ENCODE measurements at places on chromosomes 2 and 18.

GRCh38 chr18:5173236-5173635 lies 23.8 kb downstream of the AKAIN1 start:
- DNase-seq = no peak

- no peak for DNase-seq
These were observed 296.7 kb downstream of the MBD5 start for GRCh38 chr2:148317598-148317997.

DNA sequence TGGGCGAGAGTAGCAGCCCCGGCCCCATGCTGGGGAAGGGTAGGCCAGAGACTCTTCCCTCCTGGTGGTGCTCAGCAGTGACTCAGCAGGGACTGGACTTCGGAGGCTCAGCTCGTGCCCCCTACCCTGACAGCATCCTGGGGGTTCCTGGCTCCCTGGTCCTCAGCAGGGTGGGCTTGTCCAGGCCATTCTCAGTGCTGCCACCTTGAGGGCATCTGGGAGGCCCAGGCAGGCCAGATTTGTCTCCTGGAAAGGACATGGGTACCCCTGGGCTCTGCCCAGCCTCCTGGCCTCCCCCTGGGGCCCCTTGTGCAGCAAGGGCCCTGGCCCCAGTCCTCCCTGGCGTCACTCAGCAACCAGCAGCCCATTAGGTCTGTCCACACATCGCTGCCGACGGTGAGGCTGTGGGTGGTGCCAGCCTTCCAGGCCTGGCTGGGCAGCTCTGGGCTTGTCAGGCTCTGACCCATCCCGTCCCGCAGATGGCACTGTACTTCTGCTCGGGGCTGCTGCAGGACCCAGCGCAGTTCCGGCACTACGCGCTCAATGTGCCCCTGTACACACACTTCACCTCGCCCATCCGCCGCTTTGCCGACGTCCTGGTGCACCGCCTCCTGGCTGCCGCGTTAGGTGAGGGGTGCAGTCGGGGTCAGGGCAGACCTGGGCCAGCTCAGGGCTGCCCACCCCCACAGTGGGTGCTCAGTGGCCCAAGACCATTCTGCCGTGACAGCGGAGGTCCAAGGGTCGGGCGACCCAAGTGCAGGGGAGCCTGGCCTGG lies 45.0 kb upstream of the ALPP start:
- peak; percentile 89 for DNase-seq

DNA sequence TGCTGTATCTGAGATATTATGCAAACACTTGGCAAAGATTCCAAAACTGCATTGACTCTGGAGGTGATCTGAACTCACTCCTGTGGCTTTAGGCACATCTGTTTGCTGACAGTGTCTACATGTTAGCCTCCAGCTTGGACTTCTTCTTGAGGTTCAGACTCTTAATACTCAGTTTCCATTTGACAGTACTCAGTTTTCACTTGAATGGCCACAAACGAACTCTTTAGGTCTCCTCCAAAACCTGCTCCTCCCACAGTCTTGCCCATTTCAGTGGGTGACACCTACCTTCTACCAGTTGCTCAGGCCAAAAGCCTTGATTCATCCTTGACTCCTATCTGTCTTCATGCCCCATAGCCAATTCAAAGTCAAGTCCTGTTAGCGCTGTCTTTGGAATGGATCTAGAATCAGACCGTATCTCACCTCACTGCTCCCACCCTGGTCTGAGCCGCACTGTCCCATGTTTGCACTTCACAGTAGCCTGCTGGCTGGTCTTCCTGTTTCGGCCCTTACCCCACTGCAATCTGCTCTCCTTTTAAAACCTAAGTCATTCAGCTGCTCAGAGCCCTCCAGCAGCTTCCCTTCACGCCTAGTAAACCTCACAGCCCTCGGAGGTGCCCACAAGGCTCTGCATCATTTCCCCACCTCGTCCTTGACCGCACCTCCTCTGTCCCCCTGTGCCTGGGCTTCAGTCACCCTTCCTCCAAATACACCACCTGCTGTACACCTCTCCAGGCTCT lies 10.5 kb downstream of the ATG16L1 start:
- no peak for DNase-seq

- peak; percentile 62 for DNase-seq
These were observed 53.8 kb downstream of the TRAPPC12 start for GRCh38 chr2:3433339-3433699.

DNA sequence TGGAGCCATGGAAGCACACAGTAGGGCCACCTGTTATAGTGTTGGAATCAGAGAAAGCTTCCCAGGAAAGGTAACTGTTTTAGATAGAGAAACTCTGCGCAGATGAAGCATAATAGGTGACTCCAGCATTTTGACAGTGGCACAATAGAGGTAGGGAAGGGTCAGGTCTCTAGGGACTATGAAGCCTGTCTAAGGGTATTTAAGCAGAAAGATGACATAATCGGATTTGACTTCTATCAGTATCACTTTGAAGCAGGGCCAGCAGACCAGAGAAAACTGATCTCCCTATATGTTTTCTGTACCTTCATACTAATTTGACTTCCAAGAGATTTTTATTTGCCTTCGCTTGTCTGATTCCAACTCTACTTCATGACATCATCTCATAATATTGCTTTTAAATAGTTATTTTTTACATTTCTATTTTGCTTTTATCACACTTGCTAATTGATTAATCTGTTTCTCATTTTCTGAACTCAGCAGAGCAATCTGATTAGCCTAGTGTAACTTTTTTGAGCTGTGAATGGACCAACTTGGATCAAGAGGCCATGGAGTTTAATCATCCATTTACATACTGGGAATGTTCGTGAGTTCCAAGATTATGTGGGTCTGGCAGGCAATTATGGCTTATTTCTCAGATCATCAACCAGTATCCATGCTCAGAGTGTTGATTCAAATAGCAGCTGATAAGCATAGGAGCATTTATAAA lies 8.4 kb upstream of the HIBCH start:
- DNase-seq = no peak

DNA sequence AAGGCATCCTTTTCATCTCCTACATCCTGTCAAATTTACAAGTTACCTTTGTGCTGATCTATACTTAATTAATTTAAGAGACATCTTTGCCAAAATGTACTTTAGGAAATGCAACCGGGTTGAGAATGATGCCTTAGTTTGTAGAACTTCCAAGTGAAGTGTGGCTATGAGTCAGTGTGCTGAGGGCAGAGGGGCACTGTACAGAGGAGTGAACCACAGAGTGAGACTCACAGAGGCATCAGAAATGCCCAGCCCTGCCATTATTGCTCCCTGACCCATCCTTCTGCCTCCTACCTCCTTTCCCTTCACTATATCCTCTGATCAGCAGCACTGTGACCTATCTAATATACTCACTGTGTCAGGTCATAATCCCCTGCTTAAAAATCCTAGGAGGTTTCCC lies 320.1 kb downstream of the LRRTM1 start:
- DNase-seq = no peak

DNA sequence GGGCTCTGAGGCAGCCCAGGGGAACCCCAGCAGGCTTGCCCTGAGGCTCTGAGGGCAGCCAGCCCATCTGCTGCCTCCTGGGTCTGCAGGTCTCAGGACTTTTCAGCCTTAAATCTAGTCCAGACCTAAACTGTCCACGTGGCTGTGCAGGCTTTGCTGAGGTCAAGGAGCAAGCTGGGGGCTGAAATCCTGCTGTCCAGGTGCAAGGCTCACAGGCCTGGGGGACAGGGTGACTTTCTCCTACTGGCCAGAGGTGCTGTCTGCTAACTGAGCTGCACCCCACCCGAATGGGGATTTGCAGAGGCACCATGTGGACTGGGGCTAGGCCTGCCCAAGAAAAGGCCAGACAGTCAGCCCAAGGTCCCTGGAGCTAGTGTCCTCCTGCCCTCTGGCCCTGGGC lies 32.1 kb downstream of the SDC1 start:
- no peak for DNase-seq

GRCh38 chr2:241074065-241074818 lies 27.8 kb downstream of the MTERF4 start:
- DNase-seq = peak; percentile 83
